ENCODE measurements at places on chromosomes 5 and 9.

DNA sequence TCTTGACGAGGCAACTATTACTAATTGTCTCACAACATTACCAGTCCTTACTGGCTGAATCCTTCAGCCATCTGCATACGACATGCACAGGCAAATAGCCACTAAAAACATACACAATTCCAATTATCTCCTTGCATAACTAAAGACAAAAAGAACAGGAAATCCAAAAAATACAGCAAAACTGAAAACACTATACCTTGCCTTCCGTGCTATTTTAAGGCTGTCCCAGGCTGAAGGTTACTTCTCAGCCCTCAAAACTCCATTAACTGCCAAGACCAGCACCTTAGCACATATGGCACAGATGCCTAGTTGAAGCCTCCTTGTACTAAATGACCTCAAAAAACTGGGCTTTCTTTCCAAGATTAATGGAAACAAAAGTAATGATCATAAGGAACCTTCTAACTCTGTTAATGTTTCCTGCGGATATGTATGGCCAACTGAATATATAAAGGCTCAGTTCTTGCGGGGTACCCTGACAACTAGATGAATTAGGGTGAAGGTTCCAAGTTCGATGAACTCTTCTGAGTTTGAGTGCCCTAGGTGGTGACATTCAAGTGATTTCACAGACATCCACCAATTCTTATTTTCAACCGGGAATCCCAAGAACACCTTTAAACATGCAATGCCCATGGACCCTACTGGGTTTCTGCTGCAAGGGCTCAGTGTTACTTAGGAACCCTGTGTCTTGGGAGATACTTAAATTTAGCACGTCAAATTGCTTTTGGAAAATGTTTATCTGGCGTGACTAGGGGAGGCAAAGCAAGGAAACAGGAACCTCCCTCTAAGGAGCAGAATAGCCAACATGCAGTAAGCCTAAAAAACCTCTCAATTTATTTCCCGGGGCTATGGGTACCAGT lies 455.3 kb downstream of the RAB3C start:
- no peak for DNase-seq

GRCh38 chr5:18305288-18305924 lies 671.1 kb downstream of the TAF11L14 start:
- DNase-seq: no peak

GRCh38 chr5:108257996-108258395 lies 123.9 kb downstream of the FBXL17 start:
- no peak for DNase-seq

GRCh38 chr5:59036274-59036961 lies 453.5 kb downstream of the RAB3C start:
- DNase-seq: no peak

- DNase-seq: no peak
Measured at GRCh38 chr9:118170032-118170955, 466.1 kb downstream of the TLR4 start.

GRCh38 chr5:143521846-143522400 lies 118.4 kb upstream of the NR3C1 start:
- no peak for DNase-seq

- DNase-seq: no peak
Measured at GRCh38 chr5:147412561-147412960, 97.3 kb downstream of the DPYSL3 start.

DNA sequence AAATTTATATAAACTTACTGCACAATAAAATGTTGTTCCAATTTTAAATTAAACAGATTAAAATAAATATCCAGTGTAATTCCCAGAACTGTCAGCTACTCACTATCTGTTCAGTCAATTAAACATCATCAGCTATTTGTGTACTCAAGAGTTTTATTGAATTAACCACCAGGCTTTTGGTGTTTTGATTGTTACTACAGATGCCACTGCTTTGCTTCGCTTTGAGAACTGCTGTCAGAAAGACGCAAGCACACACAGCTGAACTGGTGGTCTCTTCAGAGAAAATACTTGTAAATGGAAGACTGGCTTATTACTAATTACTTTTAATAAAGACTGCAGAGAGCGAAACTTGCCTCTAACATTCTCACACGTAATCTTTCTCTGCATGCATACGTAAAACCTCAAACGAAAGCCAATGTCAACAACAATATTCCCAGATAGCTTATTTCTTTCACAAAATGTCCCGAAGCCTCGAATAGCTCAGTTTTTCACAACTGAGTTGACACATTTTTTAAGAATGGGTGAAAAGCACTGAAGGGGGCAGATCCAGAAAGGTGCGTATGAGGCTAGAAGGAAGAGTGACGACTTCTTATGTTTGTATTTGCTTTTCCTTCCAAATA lies 259.6 kb upstream of the RPS23 start:
- no peak for DNase-seq

- DNase-seq: peak; percentile 1
Measured at GRCh38 chr9:105150991-105151685, 93.3 kb upstream of the SLC44A1 start.

DNA sequence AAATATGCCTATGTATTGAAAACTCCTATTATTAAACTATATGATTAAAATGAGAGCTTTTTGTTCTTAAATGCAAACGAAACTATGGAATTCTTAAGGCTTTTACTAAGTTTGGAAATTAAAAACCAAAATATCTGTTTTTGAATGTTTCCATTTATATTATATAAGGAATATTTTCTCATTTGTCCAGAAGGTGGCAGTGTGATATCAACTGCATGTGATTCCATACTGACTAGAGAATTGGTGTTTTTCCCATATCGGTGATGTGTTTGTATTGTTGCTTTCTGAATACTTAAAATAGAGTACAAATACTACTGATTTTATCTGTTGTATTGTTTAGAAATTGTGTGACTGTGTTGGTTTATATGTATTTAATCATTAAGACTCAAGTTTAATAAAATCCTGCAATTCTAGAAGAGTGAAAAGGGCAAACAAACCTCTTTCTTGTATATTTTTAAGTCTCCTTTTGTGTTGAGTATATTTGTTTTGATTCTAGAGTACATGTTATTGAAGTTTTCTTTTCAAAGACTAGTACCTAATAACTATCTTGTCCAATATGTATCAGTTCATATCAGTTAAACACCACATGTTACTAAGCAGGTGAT lies 320.8 kb downstream of the CCDC171 start:
- DNase-seq: no peak

GRCh38 chr5:96344678-96345577 lies 88.1 kb downstream of the PCSK1 start:
- DNase-seq: no peak

DNA sequence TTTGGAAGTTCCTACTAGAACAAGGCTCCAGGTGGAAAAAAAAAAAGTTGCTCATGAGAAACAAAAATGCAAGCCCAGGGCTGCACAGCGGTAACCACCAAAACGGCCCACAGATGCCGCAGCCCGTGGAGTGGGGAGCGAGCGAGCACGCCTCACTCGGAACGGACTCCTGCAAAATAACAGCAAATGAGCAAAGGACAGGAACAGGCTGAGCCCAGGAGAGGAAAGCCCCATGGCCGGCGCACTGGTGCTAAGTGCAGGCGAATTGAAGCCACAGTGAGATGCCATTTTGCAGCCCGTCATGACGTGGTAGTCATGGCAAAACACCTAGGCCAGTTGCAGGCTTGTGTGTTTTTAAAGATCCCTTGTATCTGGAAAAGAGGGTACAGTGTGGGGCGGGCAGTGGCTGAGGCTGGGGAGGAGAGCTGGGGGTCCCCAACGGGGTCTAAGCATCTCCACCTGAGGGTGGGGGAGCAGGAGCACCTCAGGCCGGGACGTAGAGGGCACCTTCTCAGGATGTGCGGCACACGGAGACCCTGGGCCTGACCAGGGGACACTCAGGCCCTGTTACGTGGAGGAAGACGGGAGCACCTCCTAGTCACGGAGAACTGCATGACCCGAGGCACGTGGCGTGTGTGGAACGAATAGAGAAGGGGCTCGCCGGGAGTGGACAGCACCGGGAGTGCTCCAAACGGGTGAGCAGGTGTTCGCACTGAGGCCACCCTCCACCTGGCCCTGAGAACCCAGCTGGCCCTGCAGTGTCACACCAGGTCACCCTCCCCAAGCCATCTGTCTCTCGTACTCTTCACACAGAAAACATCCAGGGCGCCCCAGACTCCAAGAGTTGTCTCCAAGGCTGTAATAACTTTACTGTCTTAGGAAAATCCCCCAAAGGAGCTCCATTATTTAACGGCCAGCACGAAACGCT lies 10.7 kb downstream of the GRM6 start:
- DNase-seq: no peak

DNA sequence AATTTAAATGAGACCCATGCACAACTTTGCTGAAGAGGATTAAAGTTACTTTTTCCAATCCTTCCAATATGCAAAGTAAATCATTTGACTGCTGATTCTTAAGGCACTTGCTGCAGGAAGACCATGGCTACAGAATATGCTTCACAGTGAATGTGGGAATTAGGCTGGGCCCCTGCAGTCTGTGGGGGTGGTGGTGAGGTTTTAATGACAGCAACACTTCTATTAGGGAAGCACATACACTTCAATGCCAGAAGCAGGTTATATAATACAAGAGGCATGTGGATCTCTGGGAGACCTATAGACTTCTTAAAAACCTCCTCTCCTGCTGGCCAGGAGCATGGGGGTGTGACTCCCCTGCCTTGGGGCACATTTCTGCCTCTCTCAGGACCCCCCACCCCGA lies 124.5 kb upstream of the KLF9 start:
- DNase-seq: no peak

- no peak for DNase-seq
Measured at GRCh38 chr5:87411586-87411972, 1.2 kb downstream of the CCNH start.

DNA sequence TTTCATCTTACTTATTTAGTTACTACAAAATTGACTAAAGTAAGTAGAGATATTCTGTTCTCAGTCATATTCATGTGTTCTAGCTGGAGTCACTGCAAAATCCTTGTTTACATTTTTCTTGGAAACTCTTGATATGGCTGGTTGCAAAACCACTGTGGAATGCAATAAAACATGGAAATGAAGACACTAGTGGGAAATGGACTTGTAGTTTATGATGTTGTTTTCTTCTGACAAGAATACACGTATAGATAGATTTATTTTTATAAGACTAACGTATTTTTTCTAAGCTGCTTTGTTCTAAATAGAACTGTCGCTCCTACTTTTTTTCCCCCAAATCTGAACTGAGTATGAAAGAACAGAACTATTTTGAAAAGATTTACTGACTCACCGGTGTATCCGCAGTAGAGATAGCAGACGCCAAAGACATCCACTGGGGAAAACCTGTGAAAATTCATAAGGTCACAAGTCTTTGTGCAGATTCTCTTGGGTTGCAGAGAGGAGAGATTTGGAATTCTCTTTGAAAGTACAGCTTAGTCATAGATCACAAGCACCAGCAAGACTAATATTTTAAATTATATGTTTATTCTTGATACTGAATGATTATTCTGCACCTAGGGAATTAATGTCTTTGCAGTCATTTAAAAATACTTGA lies 119.6 kb upstream of the TAF11L2 start:
- no peak for DNase-seq

GRCh38 chr5:104189909-104190308 lies 627.3 kb upstream of the NUDT12 start:
- no peak for DNase-seq

GRCh38 chr9:124251605-124252378 lies 6.0 kb upstream of the NEK6 start:
- no peak for DNase-seq

- DNase-seq: peak; percentile 60
Measured at GRCh38 chr5:133746834-133747233, 134.5 kb upstream of the FSTL4 start.

- DNase-seq: no peak
Measured at GRCh38 chr5:163841-164240, 27.5 kb upstream of the LRRC14B start.

DNA sequence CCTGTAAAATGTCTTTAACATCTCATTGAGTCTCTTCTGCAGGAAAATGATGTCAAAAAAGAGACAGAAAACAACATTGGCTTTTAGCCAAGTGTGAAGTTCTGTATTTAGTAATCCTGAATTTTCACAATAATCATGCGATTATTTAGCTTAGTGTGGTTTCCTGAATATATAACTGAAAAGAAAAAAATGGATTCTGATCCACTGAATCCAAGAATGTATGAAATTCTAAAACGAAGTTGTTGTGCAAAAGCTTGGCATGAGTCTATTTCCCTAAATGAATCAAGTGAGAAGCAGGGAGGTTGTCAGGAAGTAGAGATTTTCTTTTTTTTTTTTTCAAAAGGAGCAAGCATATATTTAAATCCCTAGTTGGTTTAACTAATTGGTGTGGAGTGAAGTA lies 145.9 kb upstream of the CDH6 start:
- no peak for DNase-seq

GRCh38 chr9:114928136-114928535 lies 2.3 kb downstream of the TNFSF8 start:
- DNase-seq: no peak

GRCh38 chr5:169424279-169424655 lies 123.3 kb upstream of the SLIT3 start:
- no peak for DNase-seq

DNA sequence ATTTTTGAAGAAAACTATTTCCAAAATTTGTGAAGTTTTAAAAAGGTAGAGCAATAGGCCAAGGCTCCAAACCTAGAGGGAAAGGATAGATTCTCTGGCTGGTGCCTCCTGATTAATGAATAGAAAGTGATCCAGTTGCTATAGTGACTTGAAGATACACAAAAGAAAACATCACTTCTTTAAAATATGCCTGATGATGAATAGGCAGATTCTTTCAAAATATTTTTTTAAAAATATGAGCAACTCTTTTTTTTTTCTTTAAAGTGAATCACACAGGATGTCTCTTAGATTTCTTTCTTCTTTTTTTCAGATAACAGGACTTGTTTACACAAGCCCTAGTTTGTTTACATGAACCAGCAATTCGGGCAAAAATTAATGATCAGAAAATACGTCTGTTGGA lies 124.4 kb downstream of the RFK start:
- no peak for DNase-seq

DNA sequence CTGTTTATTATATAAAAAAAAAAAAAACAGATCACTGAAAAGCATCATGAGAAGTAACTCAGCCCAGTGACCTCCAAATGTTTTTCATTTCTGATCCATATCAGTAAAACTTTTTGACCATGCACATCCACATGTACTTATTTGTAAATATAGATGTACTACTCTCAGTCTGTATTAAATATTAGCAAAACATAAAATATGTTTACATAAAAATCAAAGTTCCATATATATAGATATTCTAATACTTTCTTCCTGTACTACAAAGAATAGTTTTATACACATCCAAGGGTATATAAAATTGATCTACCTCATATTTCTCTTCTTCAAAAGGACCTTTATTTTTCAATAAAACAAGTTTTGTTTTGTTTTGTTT lies 309.1 kb downstream of the RAB3C start:
- DNase-seq: no peak

GRCh38 chr5:126445502-126446174 lies 22.4 kb downstream of the GRAMD2B start:
- DNase-seq: no peak

DNA sequence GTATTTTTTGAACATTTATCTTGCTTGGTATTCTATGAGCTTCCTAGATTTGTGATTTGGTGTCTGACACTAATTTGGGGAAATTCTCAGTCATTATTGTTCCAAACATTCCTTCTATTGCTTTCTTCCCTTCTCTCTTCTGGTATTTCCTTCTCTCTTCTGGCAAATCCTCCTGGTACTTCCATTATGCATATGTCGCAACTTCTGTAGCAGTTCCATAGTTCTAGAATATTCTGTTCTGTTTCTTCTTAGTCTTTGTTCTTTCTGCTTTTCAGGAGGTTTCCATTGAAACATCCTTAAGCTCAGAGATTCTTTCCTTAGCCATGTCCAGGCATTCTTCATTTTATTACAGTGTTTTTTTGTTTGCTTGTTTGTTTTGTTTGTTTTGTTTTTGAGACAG lies 155.2 kb upstream of the PIK3R1 start:
- no peak for DNase-seq
